ENCODE measurements at places on chromosomes 3 and 15. TPM values are rescaled to one million over a fixed set of nuclear protein-coding genes. Genes with fewer than 3 reads are reported as not detected.

TM4SF1 gene
- total RNA-seq: 139 TPM

- no peak for DNase-seq
Observed at GRCh38 chr15:58588096-58588495, 156.3 kb downstream of the LIPC start.

GRCh38 chr3:16200411-16200810, 25.9 kb downstream of the GALNT15 start:
- no peak for DNase-seq

- no peak for DNase-seq
Observed at GRCh38 chr3:49865198-49865784, 4.4 kb downstream of the CAMKV start.

RLBP1 gene
- not detected for total RNA-seq

MUSTN1 gene
- 4.7 TPM for total RNA-seq

FEZF2 gene
- not detected for total RNA-seq
